ENCODE measurements at places on chromosomes 5 and 9.

DNA sequence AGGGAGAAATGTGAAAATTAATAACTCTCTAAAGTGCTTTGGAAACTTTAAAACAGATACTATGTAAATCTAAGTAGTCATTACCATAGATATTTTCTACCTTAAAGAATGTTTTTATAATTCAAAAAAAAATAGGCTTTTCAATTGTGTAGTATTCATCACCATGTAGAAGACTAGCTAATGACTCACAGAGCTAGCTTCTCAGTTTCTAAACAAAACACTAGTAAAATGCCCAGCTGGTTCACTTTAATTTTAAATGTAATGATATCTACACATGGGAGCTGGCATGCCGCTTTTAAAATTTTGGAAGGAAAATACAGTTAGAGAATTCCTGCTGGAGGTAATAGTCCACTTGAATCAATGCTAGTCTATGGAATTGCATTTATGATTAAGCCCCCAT is 509.8 kb downstream of the CSNK1G3 start:
- no peak for DNase-seq

DNA sequence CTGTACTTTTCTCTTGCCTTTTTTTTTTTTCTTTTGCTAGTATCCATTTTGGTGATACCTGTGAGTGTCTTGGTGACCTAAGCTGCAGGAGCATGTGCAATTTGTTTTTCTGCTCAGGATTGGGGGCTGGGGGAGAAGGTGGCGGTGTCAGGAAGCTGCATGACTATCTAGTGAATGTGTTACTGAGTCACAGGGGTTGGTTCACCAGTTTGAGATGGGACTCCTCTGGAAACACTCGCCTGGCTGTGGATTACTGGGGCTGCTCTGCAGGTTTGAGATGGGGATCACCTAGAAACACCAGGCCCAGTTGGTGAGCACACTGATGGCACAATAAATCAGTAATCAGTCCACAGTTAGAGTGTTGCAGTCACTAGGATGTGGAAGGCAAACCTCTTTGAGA is 447.9 kb downstream of the SPATA31D1 start:
- DNase-seq: no peak

GRCh38 chr5:14267166-14267838 is 124.2 kb downstream of the TRIO start:
- DNase-seq: no peak

GRCh38 chr5:79802406-79802805 is 112.8 kb downstream of the CMYA5 start:
- no peak for DNase-seq

- no peak for DNase-seq
Observed at GRCh38 chr5:77028631-77029375, 1.4 kb upstream of the AGGF1 start.

DNA sequence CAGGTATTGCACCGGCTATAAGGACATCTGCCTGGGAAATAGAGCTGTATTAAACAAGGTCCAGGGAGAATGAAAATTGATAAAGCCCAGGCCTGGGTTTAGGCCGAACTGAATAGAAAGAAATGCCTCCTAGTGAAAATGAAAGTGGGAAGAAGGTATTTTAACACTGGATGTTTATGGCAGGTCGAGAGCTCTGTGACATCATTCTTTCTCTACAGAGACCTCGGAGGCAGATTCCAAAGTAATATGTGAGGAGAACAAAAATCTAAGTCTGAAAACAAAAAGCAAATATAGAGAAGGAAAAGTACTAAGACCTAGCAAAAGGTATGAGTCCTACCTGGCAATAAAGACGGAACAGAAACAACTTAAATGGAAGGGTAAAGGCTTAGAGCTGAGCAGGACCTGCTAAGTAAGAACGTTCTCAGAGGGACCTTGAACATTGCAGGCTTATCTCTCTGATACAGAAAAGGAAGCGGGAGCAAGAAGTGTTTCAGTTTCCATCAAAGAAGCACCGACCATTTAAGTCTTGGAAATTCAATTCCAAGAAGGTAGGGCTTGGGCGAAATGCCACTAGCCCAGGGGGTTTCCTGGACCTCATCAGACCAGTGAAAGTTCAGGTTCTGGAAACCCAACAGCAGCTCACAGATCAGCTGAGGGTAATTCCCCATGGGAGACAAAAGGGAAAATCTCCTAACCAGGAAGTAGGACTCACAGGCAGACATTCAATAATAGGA is 80.0 kb downstream of the SUSD1 start:
- DNase-seq: no peak

DNA sequence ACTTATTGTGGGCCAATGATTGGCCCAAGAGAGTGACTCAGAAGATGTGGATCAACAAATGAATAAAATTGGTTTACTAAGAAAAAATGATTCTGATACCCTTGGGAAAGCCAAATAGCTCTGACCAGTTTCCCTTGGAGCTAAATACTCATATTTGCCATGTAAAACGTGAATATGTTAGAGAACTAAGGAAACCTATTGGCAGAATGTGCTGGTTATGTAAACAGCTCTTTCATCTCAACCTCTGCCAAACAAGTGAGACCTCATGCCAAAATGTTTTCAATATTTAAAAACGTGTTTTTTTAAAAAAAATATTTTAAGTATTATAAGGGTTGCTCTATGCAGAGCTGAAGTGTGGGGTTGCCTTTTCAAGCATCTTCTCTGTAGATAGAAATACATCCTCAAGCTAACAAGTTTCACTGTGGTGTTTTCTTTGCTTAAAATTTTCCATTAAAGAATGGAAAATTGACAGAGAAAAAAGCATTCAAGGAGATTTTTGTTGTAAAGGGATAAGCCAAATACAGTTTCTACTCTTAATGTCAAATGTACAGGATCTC is 186.9 kb upstream of the TUT7 start:
- DNase-seq: no peak

DNA sequence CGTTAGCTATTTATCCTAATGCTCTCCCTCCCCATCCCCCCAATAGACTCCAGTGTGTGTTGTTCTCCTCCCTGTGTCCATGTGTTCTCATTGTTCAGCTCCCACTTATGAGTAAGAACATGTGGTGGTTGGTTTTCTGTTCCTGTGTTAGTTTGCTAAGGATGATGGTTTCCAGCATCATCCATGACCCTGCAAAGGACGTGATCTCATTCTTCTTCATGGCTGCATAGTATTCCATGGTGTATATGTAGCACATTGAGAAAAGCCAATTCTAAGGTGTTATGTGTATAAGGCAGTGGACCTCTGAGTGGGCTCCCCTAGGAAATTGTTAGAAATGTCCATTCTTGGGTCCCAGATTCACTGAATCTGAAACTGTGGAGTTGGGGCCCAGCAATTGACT is 103.1 kb upstream of the MYO10 start:
- no peak for DNase-seq

- no peak for DNase-seq
Observed at GRCh38 chr5:863244-863805, 12.5 kb upstream of the ZDHHC11 start.

GRCh38 chr9:112754578-112754977 is 4.0 kb downstream of the SNX30 start:
- DNase-seq: no peak

DNA sequence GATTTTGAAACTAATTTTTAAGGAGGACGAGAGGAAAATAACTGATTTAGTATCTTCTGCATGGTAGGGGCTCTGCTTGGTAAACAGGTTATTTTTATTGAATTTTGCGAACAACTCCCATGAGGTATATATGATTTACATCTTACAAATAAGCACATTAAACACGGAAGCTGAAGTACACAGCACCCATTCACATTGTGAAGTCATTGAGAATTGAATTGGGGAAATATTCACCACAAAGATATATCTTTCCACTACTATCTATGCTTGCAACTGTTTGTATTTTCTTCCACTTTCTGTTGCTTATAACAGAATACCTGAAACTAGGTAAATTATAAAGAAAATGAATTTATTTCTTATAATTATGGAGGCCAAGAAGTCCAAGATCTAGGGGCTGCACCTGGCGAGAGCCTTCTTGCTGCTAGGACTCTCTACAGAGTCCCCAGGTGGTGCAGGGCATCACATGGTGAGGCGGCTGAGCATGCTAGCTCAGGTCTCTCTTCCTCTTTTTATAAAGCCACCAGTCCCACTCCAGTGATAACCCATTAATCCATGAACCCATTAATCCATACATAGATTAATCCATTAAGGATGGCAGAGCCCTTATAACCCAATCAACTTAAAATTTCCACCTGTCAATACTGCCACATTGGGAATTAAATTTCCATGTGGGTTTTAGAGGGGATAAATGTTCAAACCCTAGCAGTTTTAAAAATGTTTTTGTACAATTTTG is 79.0 kb upstream of the ZNF608 start:
- no peak for DNase-seq

GRCh38 chr5:53343187-53343586 is 137.2 kb upstream of the FST start:
- no peak for DNase-seq

DNA sequence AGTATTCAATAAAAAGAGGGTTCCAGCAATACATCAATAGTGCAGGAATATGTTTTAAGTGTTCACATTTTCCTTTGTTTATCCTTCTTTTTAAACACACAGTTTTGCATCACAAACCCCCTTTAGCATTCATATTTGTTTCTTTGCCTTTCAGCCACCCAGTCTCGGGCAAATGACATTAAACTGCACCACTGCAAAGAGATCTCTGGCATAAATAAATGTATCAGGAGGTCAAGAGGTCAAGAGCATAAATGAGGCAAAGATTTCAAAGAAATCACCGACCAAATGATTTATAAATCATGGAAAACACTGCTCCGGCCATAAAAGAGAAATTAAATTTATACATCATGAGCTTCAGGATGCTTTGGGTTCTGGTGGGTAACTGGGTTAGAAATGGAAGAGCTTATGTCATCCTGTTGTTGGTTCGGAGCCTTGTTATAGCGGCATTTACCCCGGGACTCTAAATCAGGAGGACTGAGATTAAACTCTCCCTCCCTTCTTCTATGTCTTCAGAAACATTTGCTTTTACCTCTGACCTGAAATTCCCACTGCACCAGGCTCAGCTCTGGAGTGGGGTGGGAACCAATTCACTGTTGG is 449.6 kb upstream of the CLINT1 start:
- DNase-seq: no peak

GRCh38 chr5:164597293-164597900 is 1092.0 kb downstream of the MAT2B start:
- no peak for DNase-seq

DNA sequence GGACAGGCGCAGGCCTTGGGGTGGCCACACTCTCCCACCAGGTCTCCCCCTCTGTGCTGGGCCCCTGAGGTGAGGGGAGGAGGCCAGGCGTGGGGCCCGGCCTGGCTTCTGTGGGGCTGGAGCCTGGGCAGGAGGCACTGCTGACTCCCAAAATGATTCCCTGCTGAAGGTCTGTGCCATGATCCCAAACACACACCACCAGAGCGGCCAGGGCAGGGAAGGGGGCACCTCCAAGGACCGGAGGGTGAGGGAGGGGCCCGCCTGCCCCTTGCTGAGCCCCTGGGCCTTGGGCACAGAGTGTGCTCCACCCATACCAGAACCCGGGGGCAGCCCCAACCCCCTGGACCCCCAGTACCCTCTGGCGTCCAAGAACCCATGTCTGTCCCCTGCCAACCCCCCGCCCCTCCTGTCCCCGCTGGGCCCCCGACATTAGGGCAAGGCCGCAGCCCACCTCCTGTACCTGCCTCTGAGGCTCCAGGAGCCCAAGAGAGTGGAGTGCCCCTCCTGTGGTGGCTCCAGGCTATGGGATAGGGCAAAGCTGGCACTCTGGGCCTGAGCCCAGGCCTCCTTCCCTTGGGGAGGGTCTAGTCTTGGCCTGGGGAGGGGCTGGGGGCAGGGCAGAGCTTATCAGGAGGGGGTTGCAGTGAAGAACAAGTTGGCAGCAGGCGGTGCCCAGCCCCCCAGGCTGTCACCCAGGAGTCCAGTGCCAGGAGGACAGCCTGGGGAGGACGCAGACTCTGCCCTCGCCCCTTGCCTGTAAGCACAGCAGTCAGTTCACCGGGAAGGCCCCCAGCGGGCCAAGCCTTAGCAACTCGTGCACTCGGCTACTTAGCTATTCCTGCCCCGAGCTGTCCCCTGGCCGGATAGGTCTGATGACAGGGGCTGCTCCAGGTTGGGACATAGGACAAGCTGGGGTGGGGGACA is 2.6 kb upstream of the EGFL7 start:
- DNase-seq: no peak

GRCh38 chr5:56024810-56025150 is 30.0 kb upstream of the IL6ST start:
- DNase-seq: no peak

DNA sequence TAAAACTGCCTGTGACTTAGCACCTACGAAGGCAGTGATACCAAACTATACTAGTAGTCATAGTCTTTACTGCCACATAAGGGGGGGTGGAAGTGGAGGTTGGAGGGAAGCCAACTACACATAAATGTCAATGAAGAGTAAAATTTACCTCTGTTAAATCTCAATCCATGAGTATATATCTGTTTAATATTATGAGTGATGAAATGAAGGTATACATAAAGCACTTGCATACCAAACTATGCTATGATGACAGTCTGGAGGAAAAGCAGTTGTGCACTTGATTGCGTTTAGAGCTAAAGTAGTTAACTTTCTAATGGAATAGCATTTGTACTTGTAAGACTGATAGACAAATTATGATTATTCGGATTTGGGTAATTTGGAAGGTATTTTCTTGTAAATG is 129.2 kb upstream of the POU5F2 start:
- no peak for DNase-seq

GRCh38 chr5:180557217-180557809 is 34.0 kb downstream of the SCGB3A1 start:
- DNase-seq: no peak
